NCI-H526 treated with DMSO at 0.1 percent for 48 hours (cell line): ENCODE measurements at places on chromosomes 13 and 19.

- DNase-seq, result no peak
Observed at GRCh38 chr13:76499891-76500290, 386.3 kb downstream of the KCTD12 start.

GRCh38 chr13:74110053-74110452, 24.2 kb downstream of the KLF12 start:
- DNase-seq, result no peak

- DNase-seq, result peak; percentile 61
Observed at GRCh38 chr19:17539238-17540117, 16.0 kb upstream of the COLGALT1 start.

GRCh38 chr13:95155093-95155492, 146.2 kb downstream of the ABCC4 start:
- DNase-seq, result no peak

DNA sequence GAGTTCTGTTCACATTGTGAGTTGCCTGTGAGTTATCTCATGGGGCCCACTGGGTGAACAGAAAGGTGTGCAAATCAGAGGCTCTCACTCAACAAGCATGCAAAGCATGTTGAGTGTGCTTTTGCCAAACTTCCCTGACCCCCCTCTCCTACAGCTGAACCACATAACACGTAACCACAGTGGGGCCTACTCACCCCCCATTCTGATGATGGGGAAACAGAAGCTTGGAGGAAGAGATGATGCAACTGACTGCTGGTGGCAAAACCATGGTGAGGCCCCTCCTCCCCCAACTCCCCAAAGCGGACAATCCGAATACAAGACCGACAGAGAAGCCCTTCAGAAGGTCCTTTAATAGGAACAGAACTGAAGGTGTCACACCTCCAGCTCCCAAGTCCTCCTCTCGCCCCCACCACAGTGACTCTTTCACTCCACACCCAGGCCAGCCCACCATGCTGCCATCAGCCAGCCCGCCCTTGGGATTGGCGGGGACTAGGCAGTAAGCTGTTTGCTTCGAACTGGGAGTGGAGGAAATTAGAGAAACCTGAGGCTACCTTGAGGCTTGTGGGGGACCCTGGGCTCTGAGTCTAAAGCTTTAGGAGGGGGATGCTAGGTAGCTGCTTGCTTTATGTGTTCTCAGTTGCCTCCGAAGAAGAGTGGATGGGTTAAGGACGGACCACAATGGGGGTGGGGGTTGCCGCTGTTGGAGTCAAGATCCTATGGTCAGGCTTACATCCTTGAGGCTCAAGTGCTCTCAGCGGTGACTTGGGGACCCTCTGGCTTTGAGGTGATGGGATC, 3.8 kb downstream of the ZNF784 start:
- no peak for DNase-seq

GRCh38 chr19:8641908-8642547, 11.6 kb downstream of the NFILZ start:
- no peak for DNase-seq

DNA sequence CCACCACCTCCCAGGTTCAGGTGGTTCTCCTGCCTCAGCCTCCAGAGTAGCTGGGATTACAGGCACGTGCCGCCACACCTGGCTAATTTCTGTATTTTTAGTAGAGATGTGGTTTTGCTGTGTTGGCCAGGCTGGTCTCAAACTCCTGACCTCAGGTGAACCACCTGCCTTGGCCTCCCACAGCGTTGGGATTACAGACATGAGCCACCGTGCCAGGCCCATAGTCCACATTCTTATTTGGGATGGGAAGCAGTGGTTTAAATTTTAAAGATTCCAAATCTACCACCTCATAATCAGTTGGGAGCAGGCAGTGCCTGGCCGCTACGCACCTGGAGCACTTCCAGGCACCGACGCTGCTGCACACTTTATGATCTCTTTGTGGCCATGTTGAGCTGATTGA, 160.6 kb upstream of the SOX1 start:
- no peak for DNase-seq

DNA sequence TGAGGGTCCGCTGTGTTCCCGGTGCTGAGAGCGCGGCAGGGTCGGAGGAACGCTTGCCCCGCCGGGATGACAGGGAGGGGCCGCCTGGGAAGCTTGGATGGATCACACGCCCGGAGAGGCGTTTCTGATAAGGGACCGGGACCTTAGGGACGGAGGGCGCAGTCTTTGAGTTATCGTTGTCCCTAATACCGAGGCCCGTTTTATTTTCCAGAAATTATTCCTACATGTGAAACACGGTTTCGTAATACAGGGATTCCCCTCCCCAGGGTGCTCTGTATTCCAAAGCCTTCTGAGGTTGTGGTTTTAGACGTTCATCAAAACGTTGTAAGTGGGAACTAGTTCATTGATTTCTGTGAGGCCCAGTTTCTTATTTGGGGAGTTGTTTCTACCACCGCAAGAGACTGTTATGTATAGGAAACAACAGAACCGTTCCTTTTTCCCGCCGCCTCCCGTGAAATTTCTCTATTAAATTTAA, 752 bp downstream of the PDCD5 start:
- DNase-seq, result peak; percentile 19

DNA sequence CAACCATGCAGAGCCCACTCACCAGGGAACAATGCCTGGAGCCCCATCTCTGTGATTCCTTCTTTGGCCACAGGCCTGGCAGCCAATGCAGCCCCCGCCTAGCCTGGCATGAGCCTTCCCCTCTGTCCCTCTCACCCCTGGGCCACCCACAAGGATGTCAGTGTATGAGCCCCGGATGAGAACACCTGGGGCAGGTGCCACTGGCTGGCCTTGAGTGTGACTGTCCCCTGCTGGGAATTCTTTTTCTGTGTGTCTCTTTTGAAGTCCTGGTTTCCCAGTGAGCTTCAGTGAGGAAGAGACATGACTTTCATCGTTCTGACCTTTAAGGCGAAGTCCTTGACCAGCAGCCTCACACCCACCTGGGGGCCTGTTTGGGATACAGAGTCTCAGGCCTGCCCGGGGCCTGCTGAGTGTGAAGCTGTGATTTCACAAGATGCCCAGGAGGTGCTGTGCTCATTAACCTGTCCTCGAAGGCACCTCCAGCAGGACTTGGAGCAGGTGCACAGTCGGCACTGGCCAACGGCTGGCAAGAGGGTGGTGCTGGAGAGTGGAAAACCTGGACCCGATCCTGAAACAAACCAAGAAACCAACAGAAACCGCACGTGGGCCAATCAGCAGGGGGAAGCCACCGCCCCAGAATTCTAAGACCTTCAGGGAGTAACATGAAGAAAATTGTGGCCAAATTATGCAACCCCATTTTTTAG, 27.4 kb upstream of the SPACA7 start:
- no peak for DNase-seq

DNA sequence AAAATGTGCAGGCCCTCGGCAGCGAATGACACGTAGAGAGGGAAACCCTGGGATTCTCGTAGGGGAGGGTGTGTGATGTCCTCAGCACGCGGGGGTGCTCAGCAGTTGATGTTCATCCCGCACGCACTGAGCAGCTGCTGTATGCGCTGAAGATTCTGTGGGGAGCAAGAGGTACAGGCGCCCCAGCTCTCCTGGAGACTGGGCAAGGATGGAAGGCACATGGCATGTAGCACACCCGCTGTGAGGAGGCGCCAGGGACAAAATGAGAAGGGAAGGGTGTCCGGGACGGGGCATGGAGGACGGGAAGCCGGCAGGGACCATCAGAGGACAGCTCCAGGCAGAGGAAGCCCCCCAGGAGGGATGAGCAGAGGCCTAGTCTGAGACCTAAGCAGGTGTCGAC, 15.4 kb downstream of the ATP11A start:
- DNase-seq, result no peak

- DNase-seq, result no peak
Observed at GRCh38 chr13:48954081-48954480, 21.6 kb upstream of the FNDC3A start.

DNA sequence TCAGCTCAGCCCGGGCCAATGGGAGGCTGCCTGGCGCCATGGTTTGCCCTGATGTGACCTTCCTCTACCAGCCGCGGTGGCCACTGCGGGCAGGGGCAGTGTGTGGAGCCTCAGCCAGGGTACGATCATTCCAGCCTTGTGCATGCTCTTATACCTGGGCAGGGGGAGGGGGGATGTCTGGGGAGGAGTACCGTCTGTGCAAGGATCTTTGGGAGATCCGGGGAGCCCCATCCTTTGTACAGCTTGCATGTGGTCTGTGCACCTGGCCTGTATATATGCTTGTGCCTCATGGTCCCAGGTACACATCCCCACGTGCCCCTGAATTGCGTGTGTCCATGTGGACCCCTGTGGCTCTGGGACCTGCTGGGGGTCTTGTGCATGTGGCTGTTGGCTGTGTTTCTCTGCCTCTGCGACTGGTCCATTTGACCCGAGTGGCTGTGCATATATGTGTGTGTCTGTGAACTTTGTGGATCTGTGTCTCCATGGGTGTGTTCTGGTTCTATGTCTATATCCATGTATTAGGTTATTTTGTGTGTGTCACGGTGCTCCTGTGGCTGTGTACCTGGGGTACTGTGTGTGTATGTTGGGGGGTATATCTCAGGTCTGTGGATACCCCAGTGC, 12.8 kb upstream of the NANOS3 start:
- no peak for DNase-seq

GRCh38 chr13:23805821-23806220, 83.4 kb downstream of the MIPEP start:
- no peak for DNase-seq

GRCh38 chr13:77696006-77696878, 1.2 kb upstream of the SLAIN1 start:
- DNase-seq, result peak; percentile 60

DNA sequence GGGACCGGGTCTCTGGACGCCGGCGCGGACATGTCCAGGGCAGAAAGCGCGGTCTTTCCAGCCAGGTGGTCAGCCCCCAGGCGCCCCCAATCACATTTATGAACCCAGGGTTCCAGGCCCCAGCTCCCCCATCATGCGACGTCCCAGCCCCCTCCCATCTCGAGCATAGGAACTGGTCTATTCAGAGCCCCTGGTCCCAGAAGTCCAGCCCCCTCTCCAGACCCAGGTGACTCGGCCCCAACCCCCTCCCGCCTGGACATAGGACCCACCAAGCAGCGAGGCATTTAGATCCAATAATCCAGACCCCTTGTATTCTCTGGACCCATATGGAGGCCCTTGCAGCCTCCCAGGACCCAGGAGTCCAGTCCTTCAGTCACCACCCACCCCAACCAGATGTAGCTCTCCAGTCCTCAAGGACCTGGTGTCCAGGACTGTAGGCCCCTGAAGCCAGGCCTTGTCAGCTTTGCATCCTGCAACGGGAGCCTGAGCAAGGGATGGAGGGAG, 501 bp downstream of the APLP1 start:
- DNase-seq, result no peak

DNA sequence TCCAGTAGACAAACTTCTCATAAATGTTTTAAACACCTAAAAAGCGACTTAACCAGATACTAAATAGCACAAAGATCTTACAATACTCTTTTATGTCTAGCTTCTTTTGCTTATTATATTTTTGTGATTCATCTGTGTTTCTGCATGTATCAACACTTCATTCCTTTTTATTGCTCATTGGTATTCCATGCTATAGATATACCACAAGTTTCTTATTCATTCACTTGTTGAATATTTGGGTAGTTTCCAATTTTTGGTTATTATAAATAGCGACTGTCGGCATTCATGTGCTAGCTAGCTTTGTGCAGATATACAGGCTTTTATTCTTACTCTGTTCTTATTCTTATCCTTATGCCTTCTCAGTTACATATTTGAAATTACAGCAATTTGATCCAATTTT, 50.0 kb upstream of the RGCC start:
- DNase-seq, result no peak

- DNase-seq, result no peak
Observed at GRCh38 chr13:21528616-21529015, 69.5 kb upstream of the ZDHHC20 start.

DNA sequence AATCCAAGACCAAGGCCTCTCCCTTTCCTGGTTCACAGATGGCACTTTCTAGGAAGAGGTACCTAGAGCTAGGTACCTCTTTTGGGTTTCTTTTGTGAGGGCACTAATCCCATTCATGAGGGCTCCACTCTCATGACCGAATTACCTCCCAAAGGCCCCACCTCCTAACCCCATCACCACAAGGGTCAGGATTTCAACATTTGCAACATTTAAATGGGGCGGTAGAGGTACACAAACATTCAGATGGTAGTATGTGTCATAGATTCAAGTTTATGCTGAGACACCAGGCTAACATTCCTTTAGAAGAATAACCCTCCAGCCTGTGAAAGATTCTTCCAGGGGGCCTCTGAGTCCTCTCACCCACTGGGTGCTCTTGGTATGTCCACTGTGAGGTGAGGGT, 116.3 kb downstream of the FOXO1 start:
- no peak for DNase-seq

DNA sequence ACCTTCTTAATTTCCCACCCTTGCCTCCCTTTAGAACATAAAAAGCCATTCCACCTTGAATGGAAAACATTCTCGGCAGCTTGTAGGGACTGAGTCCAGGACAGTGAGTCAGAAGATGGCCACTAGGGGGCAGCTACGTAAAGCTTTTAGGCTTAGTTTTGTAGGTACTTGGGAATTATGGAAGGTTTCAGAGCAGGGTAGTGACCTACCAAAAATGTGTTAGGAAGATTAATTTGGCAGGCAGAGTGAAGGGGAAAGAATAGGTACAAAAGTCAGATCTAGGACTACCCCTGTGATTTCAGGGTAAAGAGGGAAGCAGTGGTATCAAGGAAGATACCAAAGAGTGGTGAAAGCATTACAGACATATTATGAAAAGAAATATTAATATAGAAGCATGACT, 198.4 kb downstream of the NDFIP2 start:
- peak; percentile 62 for DNase-seq

DNA sequence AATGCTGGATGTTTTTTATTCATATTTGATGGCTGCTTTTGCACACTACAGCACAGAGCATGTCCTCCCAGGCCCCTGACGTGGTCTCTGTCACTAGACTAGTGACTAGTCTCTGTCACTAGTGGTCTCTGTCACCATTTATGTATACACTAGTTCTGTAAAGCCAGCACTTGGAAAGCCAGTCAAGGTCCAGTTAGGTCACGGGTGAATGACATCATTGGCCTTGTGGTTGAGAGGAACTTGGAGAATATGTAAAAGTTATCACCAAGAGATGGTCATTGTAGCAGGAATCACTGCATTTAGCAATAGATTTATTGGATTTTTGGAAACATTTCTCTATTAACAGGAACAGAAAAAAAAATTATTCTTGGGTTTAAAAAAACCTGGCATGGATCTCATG, 72.9 kb downstream of the SHISA2 start:
- no peak for DNase-seq

DNA sequence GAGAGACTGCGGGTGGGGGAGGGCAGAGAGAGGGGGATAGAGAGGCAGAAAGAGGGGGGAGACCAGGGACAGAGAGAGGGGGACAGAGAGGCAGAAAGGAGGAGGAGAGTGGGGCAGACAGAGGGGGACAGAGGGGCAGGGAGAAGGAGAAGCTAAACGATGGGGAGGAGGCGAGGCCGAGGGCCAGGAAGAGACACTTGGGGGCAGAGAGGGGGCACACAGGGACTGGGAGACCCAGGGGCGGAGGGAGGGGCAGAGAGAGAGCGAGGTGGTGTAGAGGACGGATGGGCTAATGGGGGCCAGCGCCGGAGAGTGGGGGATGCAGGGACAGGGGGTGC, 666 bp downstream of the MEIS3 start:
- DNase-seq, result no peak

GRCh38 chr19:10687518-10688288, 13.5 kb upstream of the QTRT1 start:
- DNase-seq, result no peak
